CD8-positive, alpha-beta T cell (primary cell): ENCODE measurements at places on chromosomes 2 and 18.

- no peak for DNase-seq
These were observed 12.5 kb upstream of the PLEKHM3 start for GRCh38 chr2:208037564-208038487.

DNA sequence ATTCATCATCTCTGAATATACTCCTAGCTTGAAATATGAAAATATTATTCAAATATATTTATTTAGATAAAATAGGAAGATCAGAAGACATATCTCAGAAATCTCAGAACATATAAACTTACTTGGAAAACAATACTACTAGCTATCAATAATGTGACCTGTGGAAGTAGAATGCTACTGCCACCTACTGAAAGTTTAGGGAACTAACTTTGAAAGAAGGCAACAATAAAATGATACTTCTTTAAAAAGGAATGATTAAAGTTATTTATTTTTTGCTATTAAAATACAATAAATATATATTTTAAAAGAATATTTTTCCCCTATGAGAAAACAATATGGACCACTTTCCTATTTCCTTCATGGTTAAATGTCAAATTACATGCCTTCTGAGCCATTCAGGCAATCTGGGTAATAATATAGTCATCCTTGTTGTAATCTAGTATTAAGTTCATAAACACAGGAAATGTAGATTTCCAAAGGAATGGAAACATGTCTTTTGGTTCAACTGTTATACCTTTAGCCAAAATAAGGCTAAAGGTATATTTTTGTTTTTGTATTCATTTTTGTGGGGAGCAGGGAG, 26.0 kb downstream of the ACADL start:
- peak; percentile 58 for DNase-seq

- DNase-seq, result no peak
These were observed 7.8 kb upstream of the DES start for GRCh38 chr2:219410390-219410789.

DNA sequence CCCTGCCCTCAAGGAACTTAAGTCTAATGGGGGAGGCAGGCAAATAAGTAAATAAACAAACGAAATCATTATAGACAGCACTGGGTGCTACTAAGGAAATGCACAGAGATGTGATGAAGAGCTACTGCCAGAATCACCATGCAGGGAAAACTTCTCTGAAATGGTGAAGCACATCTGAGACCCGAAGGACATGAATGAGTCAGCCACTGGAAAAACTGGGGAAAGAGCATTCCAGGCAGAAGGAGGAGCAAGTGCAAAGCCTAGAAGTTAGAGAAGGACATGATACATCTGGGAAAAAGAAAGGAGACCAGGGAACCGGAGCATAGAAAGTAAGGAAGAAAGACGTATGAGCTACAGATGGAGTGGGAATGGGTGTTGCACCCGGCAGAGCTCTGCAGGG, 56.8 kb downstream of the TGFA start:
- no peak for DNase-seq

DNA sequence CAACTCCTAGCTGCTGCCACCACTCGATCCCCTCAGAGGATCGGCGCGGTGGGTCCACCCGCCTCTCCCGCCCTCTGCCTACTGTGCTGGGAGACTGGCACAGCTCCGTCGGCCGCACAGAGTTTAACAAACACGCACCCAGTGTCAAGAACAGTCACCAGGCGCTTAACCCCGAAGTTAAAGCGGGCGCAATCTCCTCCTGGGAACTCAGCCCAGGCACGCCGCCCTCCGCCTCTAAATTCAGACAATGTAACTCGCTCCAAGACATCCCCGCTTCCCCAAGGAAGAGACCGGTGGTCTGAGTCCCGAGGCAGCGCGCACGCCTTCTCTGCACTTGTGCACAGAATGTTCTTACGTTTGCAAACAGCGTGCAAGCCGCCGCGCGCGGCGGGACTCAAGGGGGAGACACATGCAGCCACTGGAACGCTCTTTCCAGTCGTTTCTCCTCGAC, 533 bp downstream of the CXCR4 start:
- no peak for DNase-seq

GRCh38 chr2:67451086-67451832, 54.1 kb downstream of the ETAA1 start:
- DNase-seq, result no peak

- DNase-seq, result no peak
These were observed 84.5 kb downstream of the PTRHD1 start for GRCh38 chr2:24708537-24709152.

GRCh38 chr2:172128484-172128883, 25.8 kb upstream of the DLX2 start:
- no peak for DNase-seq

- no peak for DNase-seq
These were observed 6.6 kb upstream of the PTMA start for GRCh38 chr2:231701456-231702373.

DNA sequence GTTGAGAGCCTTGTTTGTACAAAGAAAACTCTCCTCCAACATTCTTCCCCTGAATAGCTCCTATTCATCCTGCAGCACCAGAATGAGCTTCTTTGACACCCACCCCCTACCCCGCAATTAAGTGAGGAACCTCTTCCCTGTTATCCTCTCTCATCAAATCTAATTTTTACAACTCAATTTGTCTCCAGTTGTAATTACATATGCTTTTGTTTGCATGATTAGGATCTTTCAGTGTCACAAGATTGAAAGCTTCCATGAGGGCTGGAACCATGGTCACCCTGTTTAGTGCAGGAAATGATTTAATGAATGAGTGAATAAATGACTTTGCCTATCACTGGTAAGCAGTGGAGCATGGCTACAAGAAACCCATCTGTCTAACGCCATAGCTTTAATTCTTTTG, 334.6 kb upstream of the KLHL29 start:
- DNase-seq, result no peak

DNA sequence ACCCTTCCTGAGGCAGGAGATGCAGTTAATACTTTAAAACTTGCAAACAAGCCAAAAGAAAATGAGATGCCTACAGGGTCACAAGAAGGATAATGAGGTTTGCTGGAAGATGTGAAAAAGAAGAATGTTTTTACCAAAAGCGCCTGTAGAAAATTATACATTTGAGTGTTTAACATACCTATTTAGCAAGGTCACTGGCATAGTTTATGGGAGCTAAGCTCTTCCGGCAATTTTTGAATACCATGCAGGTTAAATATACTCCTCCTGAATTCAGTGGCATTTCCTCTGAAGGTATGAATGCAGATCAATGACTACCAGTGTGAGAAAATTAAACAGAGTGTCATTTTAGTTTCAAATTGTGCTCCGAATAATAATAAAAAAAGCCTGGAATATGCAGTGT, 21.2 kb upstream of the MAP3K20 start:
- no peak for DNase-seq

DNA sequence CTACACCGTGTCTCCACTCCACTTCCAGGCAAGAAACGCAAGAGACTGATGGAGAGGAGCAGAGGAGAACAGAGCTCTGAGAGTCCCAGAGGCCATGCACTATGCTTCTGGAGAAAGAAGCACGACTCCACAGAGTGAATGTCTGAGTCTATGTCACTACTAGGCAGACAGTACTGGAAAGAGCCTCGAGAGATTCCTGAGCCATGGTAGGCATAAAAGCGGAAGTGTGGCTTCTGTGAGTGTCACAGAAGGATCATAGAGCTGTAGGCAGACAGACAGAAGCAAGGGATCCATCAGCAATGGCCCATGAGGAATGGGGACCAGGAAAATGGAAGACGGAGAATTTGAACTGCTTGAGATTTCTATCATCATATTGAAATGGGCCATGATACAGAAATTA, 542.6 kb downstream of the ZEB2 start:
- no peak for DNase-seq

DNA sequence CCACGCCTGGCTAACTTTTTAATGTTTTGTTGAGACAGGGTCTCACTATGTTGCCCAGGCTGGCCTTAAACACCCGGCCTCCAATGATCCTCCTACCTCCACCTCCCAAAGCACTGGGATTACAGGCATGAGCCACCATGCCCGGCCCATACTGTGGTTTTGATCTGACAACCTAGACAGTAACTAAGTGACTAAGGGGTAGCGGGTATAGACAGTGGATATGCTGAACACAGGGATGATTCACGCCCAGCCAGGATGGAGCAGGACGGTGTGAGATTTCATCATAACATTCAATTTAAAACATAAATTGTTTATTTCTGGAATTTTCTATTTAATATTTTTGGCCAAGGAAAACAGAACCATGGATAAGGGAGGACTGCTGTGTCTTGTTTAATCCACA, 36.0 kb upstream of the YPEL5 start:
- DNase-seq, result no peak

DNA sequence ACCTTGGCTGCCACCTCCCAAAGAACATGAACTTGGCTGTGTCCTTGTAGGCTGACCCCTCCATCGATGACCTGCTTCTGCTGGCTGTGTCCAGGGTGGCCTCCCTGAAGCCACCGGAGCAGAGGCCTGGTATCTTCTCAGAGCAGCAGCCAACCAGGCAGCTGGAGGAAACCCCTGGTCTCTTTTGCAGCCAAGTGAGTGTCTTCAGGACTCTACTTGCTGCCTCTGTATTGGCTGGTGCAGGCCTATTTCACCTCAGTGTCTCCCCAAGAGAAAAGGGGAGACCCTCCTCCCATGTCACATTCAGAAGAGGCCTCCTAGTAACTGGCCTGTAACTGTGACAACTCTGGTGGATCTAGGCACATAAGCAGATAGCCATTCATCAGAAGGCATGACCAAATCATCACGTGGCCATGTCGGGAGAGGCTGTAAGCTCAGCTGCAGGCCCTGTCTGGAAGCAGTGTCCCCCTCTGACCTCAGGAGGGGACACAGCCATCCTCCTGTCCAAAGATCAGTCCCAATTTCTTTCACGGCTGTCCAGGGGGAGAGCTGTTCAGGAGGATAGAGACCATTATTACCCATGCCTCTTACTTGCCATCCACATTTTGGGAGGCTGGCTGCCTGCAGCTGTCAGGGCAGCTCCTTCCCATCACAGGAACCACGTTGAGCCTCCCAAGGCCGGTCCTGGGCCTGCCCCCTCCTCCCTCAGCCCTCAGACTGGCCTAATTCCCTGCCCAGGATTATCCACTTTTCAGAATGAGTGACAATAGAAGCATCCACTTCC, 20.9 kb upstream of the ROCK2 start:
- no peak for DNase-seq

DNA sequence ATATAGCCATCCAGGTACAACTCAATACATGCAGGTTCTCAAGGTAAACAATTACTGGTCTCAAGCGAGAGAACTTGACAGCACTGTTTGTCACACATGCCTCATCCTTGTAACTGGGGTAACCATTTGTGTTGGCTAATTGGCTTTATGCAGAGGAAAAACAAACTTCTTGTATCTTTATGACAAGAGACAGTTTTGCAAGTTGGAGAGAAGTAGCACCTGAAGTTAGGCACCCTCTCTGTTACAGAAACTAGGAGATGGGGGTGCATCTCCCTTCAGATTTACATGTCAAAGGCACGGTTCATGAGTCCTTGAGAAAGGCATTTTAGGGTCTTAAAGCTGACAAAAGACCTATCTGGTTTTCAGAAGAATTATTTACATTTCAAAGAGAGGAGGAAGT, 241.7 kb downstream of the CD226 start:
- DNase-seq, result no peak

DNA sequence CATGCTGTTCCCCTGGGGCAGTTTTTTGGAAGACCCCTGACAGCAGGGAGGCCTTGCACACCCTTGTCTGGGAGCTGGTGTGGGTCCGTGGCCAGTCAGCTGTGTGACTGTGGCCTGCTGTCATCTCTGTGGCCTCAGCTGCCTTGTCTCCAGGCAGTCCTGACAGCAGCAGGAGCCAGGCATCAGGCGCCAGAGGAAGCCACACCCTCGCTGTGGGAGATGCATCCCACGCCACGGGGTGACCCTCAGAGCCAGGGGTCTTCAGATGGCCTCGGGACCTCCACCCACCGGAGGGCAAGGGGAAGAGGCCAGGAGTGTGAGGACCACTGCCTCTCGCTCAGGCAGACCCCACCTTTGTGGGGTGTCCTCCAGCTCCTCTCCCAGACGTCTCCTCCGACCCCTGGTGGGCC, 5.0 kb downstream of the BOK start:
- no peak for DNase-seq

DNA sequence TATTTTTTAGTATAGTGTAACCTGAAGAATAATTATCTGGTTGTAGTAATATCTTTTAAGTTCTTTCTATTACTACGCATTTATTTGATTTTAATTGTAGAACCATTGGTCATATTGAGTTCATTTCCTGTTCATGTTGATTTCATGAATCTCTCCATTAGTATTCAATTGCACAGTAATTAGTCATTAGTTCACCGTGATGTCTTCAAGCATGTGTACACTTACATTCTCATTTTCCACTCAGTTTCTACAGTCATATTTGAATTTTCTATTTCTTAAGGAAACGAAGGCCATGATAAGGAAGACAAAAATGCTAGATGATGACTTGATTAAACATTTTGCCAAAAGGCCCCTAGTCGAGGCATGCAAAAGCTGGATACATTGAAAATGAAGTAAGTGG, 333.7 kb upstream of the FANCL start:
- DNase-seq, result no peak

DNA sequence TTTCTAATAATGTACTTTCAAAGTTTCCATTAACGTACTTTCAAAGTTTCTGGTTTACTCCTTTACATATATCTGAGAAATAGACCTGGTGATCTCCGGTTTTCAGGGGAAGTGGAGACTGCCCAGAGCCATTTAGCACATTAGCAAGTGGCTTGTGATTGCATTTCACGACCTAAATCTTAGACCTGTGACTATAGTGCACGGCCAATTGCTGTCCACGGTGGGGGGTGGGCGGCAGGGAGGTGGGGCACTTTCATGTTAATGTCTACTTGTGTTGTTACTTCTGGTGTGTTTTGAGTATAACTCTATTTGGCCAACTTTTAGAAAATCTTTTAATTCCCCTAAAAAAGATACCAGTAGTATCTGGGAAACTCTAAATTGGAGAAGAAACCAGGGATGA, 11.3 kb downstream of the GATA6 start:
- no peak for DNase-seq

DNA sequence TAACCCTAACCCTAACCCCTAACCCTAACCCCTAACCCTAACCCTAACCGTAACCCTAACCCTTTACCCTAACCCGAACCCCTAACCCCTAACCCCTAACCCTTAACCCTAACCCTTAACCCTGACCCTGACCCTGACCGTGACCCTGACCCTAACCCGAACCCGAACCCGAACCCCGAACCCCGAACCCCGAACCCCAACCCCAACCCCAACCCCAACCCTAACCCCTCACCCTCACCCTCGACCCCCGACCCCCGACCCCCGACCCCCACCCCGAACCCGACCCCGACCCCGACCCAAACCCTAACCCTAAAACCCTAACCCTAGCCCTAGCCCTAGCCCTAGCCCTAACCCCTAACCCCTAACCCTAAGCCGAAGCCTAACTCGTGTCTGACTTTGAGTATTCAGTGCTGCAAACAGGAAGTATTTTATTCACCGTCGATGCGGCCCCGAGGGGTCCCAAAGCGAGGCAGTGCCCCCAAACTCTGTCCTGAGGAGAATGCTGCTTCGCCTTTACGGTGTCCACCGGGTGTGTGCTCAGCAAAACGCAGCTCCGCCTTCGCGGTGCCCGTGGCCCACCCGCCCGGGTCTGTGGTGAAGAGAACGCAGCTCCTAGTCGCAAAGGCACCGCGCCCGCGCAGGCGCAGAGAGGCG, 36.0 kb downstream of the FAM110C start:
- DNase-seq, result no peak
